ENCODE measurements at places on chromosomes 3 and 15.

DNA sequence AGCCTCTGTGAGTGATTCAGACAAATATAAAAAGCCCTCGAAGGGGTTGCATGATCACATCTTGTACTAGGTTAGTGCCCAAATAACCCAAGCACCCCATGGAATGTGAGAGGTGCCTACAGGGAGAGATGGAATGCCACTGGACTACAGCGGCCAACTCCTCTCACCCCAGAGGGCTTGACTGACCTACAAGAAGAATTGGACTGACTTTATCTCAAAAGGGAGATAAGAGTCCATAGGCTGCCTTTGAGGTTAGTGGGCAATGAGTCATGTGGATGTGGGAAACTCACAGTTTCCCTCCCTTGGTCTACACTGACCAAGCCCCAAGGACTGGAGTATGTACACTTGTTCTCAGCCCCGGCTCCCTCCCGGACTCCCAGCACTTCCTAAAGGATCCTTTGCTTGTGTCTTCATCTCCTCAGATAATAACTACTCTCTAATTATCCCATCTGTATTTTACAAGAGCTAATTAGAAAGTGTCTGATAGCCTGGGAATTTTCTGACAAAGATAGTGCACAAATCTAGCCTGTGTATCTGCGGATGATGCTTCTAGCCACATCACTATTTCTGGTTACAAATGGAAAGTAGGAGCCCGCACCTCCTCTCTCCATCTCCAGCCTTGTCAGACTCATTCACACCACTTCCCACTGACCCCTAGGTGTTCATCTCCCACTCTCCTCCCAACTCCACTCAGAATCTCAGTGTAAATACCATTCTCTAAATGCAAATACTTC, 547.8 kb upstream of the TBL1XR1 start:
- DNase-seq = no peak

GRCh38 chr3:147915057-147915456, 505.9 kb downstream of the ZIC1 start:
- no peak for DNase-seq

GRCh38 chr3:197555281-197556261, at the start of gene BDH1:
Gene BDH1 (minus strand): TSS chr3:197555968. CDS start chr3:197546443, 9,525 bp downstream.
- DNase-seq = peak; percentile 17

GRCh38 chr3:60189304-60189703, 1061.9 kb downstream of the FHIT start:
- no peak for DNase-seq

GRCh38 chr3:120218981-120219380, 66.0 kb downstream of the GPR156 start:
- DNase-seq = no peak

GRCh38 chr3:129312021-129312639, 33.5 kb downstream of the HMCES start:
- no peak for DNase-seq

DNA sequence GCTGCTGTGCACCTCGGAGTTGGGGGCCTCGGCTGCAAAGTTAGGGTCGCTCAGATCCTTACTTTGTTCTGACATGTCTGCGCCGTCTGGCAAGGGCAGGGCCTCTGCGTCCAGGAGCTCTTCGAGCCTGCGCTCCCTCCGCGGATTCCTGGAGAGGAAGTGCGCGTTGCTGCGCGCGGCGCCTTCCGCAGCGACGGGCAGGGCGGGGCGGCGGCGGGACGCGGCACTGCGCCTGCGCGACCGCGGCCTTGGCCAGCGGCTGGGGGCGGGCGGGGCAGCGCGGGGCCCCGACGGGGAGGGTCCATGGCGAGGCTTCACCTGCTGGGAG, at the start of gene NDN:
Gene NDN (minus strand): TSS at position 163 of the 328 bp plus-strand sequence. CDS start 88 bp downstream, at position 75.
- no peak for DNase-seq

GRCh38 chr3:170784406-170784805, 85.6 kb downstream of the RPL22L1 start:
- DNase-seq = no peak

DNA sequence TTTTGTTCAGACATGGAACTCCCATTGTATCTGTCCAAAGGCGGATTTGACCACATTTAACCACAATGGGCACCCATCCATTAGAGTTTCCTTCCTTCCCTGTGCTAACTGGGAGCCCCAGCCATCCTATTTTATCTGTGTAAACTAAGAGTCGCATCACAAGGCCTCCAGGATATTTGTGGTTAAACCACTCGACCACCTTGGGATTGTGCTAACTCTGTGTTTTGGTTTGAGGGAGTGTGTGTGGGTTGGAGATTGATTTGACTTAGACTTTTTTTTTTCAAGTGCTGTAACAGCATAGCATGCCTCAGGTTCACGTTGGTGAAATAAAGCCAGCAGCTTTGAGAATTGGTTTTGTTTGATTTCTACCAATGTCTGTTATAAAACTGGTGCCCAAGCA, 100.4 kb upstream of the TP63 start:
- no peak for DNase-seq

DNA sequence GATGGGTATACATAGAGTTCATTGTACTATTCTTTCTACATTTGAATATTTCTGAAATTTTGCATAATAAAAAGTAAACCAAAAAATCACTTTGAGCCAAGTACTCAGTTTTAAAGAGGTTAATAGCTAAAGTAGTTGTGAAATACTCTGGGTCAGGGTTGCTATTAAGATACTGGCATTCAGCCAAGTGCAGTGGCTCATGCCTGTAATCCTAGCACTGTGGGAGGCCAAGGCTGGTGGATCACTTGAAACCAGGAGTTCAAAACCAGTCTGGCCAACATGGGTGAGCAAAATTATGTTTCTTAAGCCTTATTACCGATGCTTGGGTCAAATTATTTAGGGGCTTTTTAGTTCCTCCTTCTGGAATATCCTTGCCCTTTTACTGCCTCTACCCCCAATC, 122.0 kb upstream of the MELTF start:
- no peak for DNase-seq

DNA sequence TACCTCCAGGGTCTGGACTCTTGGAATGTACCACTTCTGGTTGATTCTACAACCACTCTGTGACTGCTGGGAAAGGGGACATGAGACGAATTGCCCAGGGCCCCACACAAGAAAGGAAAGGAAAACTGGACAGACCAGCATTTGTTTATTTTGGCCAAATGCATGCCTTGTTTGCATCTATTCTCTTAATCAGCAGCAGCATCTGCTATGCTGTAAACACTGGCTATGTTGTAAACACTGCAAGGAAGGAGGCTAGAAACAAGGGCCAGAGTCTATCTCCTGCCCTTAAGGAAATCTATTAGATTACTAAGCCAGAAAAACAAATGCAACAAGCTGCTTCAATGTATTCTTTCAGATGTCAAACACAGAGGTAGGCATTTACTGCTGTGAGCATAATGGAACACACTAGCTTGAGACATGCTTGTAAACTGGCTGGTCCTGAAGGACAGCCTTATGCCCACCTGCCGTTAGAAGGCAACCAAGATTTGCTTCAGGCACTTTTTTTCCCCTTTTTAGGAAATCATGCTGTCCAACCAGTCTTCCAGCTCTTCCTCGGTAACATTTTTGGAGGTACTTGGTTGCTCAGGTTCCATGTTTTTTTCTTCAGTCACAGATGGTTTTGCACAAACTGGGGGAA, 102.1 kb upstream of the CHRM5 start:
- no peak for DNase-seq

- DNase-seq = no peak
These were observed 74.7 kb upstream of the SYN2 start for GRCh38 chr3:11929531-11929930.

- no peak for DNase-seq
These were observed 31.2 kb upstream of the SRGAP3 start for GRCh38 chr3:9280451-9281219.

GRCh38 chr3:112627919-112628466, 12.9 kb downstream of the CCDC80 start:
- DNase-seq = no peak

Measured in stimulated activated CD8-positive, alpha-beta memory T cell treated with anti-CD3 and anti-CD28 coated beads, Interleukin-4, amount 100 ng/mL, for 1 hour (primary cell).